ENCODE measurements at places on chromosomes 13 and 19. TPM values are rescaled to one million over a fixed set of nuclear protein-coding genes. Genes with fewer than 3 reads are reported as not detected.

DNA sequence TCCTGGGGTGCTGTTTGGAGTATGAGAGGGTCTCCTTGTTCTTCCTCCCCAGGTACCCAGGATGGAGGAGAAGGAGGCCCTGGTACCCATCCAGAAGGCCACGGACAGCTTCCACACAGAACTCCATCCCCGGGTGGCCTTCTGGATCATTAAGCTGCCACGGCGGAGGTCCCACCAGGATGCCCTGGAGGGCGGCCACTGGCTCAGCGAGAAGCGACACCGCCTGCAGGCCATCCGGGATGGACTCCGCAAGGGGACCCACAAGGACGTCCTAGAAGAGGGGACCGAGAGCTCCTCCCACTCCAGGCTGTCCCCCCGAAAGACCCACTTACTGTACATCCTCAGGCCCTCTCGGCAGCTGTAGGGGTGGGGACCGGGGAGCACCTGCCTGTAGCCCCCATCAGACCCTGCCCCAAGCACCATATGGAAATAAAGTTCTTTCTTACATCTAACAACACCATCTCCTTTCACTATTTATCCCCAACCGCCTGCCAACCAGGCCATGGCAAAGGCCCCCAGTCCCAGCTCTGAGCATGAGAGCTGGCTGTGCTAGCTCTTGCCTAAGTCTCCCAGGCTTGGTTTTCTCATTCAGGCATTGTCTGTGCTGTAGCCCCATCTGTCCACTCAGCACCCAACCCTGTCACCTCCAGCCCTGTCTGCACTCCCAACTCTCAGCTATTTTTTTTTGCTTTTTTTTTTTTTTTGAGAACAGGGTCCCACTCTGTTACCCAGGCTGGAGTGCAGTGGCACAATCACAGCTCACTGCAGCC, 11.2 kb downstream of the DKKL1 start:
- DNase-seq, result no peak

DNA sequence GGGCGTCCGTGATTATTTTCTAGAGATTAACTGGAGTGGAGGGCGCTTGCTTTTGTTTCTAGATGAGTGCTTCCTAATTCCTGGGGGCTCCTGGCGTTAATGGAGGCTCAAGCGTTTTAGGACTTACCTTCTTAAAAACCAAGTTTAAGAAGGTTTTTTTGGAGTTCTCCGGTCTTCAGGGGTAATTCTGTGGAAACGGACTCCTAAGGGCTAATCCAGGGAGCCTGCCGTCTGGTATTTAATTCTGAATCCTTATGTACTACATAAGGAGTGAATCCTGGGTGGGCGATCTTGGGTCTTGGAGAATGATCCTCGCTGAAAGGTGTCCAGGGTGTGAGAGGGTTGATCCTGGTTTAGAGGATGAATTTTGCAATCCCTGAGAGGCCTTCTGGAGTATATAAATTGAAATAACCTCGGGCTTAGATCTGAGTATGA, 357 bp downstream of the RPS11 start:
- no peak for DNase-seq

DNA sequence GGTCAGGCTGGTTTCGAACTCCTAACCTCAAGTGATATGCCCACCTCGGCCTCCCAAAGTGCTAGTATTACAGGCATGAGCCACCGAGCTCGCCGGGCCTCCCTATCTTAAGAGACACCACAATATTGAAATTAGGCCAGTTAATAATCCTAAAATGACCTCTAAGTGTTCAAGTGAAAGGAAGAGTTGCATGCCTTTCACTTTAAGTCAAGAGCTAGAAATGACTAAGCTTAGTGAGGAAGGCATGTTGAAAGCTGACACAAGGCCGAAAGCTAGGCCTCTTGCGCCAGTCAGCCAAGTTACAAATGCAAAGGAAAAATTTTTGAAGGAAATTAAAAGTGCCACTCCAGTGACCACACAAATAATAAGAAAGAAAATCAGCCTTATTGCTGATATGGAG, 144.5 kb upstream of the FNDC3A start:
- DNase-seq, result no peak

GRCh38 chr19:48654299-48655059, 8.5 kb upstream of the CA11 start:
- no peak for DNase-seq

DNA sequence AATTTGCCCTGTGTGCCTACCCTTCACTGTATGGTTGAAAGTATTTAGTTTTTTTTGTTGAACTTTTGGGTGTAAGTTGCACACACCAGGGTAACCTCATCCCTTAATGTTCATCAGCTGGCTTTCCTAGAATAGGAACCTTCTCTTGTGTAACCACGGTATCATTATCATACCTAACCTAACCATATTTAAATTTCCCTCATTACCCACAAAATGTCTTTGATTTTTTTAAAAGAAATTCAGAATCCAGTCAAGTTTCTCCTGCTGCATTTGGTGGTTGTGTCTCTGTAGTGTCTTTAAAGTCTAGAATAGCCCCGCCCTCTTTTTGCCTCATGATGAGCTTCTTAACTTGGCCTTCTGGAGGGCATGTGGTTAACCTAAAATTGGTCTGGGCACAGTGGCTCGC, 80.3 kb downstream of the RYR1 start:
- no peak for DNase-seq

- no peak for DNase-seq
Measured at GRCh38 chr19:42172261-42172660, 40.0 kb upstream of the POU2F2 start.

- DNase-seq, result no peak
Measured at GRCh38 chr19:19399733-19400433, 5.6 kb upstream of the GATAD2A start.

- no peak for DNase-seq
Measured at GRCh38 chr13:106176117-106176516, 359.3 kb downstream of the EFNB2 start.

GRCh38 chr19:58394821-58395219, 636 bp upstream of the RNF225 start:
- no peak for DNase-seq

DNA sequence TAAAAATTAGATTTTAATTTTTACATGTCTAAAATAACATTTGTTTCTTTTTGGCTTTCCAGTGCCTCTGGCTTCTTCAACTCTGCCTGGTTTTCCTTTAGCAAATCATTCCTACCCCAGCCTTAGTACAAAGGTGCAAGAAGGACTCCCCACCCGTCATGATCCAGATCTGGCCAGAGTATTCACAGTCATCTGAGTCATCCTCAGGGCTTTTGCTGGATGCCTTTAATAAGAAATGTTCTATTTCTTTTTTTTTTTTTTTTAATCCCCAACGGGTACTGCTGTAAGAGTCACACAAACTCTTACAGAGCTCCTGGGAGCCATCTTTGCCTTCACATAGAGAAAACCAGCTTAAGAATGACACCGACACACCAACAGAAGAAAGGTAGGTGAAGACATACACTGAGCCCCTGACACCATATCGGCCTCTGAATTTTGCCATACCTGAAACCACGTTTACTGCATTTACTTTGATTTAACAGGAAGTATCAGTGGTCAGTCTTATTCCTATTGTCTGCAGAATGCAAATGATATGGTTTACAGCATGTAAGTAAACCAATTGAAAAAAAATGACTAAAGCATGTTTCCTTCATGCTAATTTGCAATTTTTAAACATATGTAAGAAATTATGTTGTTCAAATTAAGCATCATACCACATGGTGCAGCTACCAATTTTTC, 184.4 kb downstream of the NALCN start:
- DNase-seq, result no peak

DNA sequence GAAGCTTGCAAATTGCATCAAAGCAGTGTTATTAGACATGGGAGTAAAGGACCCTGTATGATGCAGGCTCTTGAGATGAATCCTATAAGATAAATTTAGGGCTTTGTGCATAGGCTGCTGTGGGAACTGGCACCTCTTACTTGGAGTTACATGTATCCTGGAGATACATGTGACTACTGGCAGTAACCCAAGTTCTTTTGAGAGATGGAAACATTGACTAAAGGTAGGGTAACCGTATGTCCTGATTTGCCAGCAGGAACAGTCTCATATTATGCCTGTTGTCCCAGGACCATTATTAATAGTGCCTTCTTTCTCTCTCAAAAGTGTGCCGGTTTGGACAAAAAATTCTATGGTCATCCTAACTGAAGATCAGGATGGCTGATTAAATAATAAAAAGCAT, 195.4 kb downstream of the LACC1 start:
- DNase-seq, result no peak

DNA sequence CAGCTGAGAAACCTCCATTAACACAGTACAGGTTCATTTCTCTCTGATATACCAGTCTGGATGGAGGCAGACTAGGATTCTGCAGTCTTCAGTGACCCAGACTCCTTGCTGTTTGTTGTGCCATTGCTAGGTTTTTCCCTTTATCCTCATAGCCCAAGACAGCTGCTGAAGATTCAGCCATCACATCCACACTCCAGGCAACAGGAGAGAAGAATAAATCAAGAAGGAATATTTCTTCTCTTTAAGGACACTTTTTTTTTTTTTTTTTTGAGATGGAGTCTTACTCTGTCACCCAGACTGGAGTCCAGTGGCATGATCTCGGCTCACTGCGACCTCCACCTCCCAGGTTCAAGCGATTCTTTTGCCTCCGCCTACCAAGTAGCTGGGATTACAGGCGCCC, 14.3 kb downstream of the CLPTM1 start:
- DNase-seq, result no peak

DNA sequence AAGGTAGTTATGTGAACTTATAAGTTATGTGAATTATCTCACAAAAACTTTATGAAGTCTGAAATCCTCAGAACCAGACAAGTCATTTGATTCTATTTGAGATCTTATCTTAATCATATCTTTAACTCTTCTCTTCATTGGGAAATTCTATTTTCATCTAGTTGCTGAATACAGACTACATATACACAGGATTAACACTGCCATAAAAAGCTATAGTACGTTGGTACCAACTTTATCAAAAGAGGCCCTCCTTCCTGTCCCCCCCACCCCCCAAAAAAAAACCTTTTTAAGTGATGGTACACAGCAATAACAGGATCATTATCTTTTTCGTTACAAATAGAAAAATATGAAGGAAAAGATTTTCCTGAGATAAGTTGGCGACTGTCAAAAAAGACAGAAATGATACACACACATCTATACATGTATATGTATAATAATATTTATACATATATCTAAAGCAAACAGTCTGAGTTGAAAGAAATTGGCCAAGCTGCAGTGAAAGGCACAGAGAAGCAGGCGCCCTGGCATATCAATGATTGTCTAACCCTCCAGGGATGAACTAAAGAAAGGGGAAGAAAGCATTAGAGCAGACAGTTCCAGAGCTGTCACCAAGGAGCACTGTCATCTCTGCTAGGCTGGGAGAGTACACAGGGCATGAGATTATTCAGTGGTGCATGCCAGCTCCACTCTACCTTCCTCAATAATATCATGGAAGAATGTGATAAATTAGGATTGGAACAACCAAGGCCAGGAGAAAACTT, 116.7 kb downstream of the KLF12 start:
- no peak for DNase-seq

- peak; percentile 91 for DNase-seq
Measured at GRCh38 chr19:4744451-4745174, 21.0 kb upstream of the DPP9 start.

- DNase-seq, result peak; percentile 42
Measured at GRCh38 chr19:6772028-6772865, at the start of gene VAV1. Gene VAV1, plus strand, starts transcription at chr19:6772708. Its CDS starts 100 bp downstream, at chr19:6772808.

Gene SMIM44
- not detected for total RNA-seq

Gene TNFRSF19
- total RNA-seq, result 6.2 TPM

Gene ZNF534
- 8.3 TPM for total RNA-seq

Gene MEIS3
- 21.3 TPM for total RNA-seq

Gene FAM124A
- 3.0 TPM for total RNA-seq

Gene N4BP2L1
- 13.6 TPM for total RNA-seq
